Psoas muscle (tissue), 8 donors: ENCODE measurements at places on chromosomes 12 and 14. TPM values are rescaled to one million over a fixed set of nuclear protein-coding genes. Genes with fewer than 3 reads are reported as not detected.

DNA sequence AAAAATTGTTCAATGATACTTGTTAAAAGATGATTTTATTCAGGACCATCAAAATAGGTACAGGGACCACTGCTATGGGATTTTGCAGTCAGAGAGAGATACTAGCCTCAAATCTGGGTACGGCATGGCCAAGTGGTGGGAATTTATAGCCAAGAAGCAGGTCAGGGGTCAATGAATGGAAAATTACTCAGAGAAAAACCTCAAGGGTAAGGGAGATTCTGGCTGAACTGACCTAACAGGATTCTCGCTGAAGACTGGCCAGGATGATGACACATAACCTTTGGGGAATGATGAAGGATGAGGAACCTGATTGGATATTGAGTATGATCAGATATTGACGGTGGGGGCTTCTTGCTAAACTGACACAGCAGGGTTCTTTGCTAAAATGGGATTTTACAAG, 32.7 kb downstream of the DEPDC4 start:
- H3K4me1 ChIP-seq: no peaks in the 10 kb centered on the region
- H3K4me3 ChIP-seq: no peak overlapping the region
- no peaks in the 10 kb centered on the region for H3K27me3 ChIP-seq

DNA sequence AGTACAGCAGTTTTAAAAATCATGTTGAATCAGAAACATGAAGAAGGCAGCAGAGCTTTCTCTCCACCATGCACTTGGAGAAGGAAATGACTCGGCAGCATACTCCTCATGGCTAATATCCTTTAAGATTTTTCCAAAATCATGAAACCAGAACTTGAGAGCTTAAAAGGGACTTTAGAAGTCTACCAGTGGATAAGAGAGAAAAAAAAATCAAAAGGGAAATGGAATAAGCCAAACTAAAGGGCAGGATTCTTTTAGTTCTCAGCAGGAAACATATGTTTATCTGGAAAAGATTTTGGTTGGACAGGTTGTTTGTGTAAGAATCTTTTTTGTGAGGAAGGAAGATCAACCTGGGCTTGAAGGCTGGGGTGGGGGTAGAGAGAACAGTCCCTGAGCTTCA, 111.8 kb downstream of the PRKCH start:
- peaks cover 2% of the 10 kb centered on the region for H3K4me1 ChIP-seq
- DNase-seq: no peak
- peak overlapping the region; percentile 32 for H3K27ac ChIP-seq
- no peak overlapping the region for H3K4me3 ChIP-seq
- H3K36me3 ChIP-seq: no peaks in the 10 kb centered on the region

DNA sequence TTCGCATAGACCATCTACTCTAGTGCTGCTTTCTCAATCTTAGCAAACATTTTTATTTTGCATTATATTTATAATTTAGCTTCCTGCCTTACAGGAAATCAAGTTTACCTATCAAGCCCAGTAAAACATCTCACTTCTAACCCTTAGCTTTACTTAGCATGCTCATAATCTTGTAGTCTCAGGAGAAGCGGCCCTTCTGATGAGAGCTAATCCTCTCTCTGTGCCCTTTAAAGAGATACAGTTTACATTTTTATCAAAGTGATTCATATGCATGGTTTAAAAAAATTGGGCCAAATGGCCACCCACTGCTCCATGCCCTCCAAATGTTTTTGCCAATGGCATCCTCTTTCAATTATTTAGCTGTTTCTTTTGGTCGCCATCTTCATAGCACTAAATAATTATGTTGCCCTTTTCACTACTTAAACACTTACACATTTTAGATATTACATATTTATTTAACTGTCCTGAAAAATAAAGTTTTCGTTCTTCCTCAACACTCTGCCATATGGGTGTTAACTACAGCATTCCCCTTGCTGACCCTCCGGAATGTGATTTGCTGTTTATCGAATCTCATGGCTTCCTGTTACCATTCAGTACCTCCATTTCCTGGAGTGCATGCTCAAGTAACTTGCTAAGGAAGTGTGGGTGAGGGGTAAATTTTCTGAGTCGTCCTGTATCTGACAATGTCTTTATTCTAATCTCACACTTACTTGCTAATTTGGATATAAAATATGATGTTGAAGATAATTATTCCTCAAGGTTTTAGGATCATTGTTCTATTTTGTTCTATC, 29.3 kb downstream of the YLPM1 start:
- no peak overlapping the region for H3K4me3 ChIP-seq
- peaks cover 21% of the 10 kb centered on the region for H3K4me1 ChIP-seq
- H3K36me3 ChIP-seq: no peaks in the 10 kb centered on the region
- H3K27ac ChIP-seq: peak overlapping the region; percentile 4
- no peaks in the 10 kb centered on the region for H3K27me3 ChIP-seq

GRCh38 chr14:49033131-49033530, 553.0 kb downstream of the RPS29 start:
- no peaks in the 10 kb centered on the region for H3K4me1 ChIP-seq
- H3K36me3 ChIP-seq: no peaks in the 10 kb centered on the region
- no peak for DNase-seq
- no peak overlapping the region for H3K4me3 ChIP-seq
- no peaks in the 10 kb centered on the region for H3K27me3 ChIP-seq
- no peak overlapping the region for H3K27ac ChIP-seq

Gene DCN
- 227 TPM for polyA plus RNA-seq

DNA sequence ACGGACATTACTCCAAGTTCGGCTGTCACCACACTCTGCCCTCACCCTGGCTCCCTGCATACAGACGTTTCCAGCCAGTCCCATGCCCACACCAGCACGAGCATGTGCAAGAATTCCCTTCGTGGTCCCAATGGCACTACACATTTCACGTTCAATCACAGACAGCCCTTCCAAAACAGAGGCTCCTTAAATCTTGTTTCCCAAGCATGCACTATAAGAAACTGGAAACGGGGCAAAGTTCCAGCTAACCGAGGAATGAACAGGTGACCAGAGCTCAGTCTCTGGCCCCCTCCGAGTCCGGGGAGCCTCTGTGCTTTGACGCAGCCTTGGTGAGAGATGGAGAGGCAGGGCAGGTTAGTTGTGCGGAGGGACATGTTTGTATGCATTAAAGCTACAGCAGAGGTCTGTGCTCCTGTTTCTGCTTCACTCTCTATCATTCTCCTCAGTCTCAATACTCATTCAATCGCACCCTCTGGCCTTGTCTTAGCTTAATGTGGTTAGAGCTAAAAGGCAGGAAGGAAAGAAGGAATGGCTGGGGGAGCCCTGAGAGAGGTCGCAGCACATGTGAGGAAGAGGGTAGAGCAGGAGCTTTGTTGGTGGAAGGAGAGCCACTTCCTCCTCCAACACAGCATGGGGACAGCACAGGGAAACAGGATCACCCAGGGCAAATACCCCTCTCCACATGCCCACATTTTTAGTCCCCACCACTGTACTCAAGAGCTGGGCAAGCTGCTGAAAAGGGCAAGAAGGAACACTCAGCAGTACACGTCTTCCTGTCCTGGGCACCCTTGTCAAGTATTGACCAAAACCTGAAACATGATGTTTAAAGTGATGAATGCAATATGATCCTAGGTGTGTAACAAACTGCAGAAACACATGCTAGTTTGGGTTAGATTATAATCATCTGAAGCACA, 12.2 kb upstream of the SELPLG start:
- H3K4me1 ChIP-seq: peaks cover 32% of the 10 kb centered on the region
- no peaks in the 10 kb centered on the region for H3K27me3 ChIP-seq
- no peak overlapping the region for H3K27ac ChIP-seq
- peaks cover 64% of the 10 kb centered on the region for H3K36me3 ChIP-seq
- H3K4me3 ChIP-seq: no peak overlapping the region

- no peaks in the 10 kb centered on the region for H3K27me3 ChIP-seq
- no peak overlapping the region for H3K4me3 ChIP-seq
- H3K27ac ChIP-seq: no peak overlapping the region
- no peak for DNase-seq
- H3K4me1 ChIP-seq: peaks cover 17% of the 10 kb centered on the region
These were observed 3.0 kb downstream of the ERO1A start for GRCh38 chr14:52692248-52692962.

DNA sequence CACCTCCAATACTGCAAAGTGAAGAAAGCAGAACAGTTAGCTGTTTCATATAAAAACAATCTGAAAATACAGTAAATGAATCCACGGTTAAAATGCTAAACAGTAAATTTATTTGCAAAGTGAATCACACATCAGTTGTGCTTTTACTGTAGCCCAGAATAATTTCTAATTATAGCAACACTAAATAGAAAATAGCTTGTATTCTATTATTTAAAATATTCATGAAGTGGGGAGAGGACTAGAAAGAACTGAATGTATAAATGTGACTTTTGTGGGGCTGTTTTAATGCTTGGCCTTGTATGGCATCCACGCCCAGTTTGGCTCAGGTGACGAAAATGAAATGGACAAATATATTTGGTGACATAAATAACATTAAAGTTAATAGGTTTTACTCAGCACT, 148.2 kb downstream of the ATP23 start:
- no peaks in the 10 kb centered on the region for H3K36me3 ChIP-seq
- H3K27ac ChIP-seq: no peak overlapping the region
- peaks cover 13% of the 10 kb centered on the region for H3K4me1 ChIP-seq

Gene RBMS2
- 3.8 TPM for polyA plus RNA-seq

GRCh38 chr14:36874396-36875138, 212.9 kb downstream of the PAX9 start:
- no peak for DNase-seq
- H3K36me3 ChIP-seq: no peaks in the 10 kb centered on the region
- H3K4me3 ChIP-seq: no peak overlapping the region
- no peak overlapping the region for H3K27ac ChIP-seq

- H3K4me3 ChIP-seq: no peak overlapping the region
- peaks cover 2% of the 10 kb centered on the region for H3K27me3 ChIP-seq
- no peaks in the 10 kb centered on the region for H3K36me3 ChIP-seq
- no peak overlapping the region for H3K27ac ChIP-seq
- no peak for DNase-seq
These were observed 233.7 kb downstream of the NTF3 start for GRCh38 chr12:5665615-5666014.

Gene RDH16
- polyA plus RNA-seq: 0.10 TPM

Gene FGF6
- polyA plus RNA-seq: 0.61 TPM

Gene ASPG
- polyA plus RNA-seq: 0.61 TPM
